GM18507 (cell line): ENCODE measurements at places on chromosomes 1 and 21.

GRCh38 chr21:25457946-25458345, 149.3 kb downstream of the MRPL39 start:
- no peak for DNase-seq

- no peak for DNase-seq
Observed at GRCh38 chr1:27138368-27138767, 16.6 kb downstream of the SLC9A1 start.

GRCh38 chr1:79235301-79236002, 228.9 kb upstream of the ADGRL4 start:
- DNase-seq: no peak

GRCh38 chr21:45809421-45809820, 165.9 kb downstream of the PCBP3 start:
- DNase-seq: no peak

GRCh38 chr1:205247130-205247921, 19.6 kb downstream of the TMCC2 start:
- no peak for DNase-seq

- no peak for DNase-seq
Observed at GRCh38 chr1:209601809-209602657, 18.5 kb downstream of the CAMK1G start.

DNA sequence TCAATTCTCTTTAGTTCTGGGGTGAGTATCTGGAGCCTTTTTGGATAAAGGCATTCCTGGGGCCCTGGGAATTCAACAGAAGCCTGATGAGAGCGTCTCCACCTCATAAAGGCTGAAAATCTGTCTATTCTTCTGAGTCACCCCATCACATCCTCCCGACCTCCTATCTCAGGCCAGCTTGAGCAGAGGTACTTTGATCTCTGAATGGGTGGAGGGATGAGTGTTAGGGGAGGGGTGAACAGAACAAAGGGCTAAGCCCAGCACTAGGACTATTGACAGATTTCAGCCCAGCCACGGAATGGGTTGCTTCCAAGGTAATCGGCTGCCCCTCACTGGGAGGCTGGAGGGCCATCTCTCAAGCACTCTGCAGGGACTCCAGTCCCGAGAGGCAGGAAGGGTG, 2.5 kb upstream of the MYBPH start:
- no peak for DNase-seq

DNA sequence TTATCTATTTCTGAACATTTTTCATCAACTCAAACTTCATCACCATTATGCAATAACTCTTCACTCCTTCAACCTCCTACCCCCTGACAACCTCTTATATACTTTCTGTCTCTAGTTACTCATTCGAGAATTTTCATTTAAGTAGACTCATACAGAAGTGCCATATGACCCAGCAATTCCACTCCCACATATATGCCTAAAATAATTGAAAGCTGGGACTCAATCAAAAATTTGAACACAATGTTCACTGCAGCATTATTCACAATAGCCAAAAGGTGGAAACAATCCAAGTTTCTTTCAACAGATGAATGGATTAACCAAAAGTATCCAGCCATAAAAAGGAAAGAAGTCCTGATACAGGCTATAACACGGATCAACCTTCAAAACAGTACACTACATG, 24.1 kb downstream of the COL11A1 start:
- DNase-seq: no peak

GRCh38 chr1:38291906-38292521, 245.4 kb upstream of the POU3F1 start:
- DNase-seq: no peak

DNA sequence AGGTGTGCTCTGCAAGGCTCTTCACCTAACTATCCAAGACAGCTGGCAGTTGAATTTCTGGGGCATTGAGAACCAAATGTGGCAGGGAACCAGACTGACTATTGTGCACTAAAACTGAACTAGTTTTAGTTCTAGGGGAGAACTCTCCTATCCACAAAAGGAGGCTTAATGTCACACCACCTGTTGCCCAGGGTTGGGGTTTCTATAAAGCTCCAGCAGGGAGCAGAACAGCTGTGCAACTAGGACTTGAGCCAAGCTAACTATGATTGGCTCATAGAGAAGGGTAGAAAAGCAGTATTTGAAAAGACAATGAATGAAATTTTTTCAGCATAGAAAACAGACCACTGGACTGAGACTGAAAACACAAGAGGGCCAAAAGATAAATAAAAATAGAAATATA, 53.3 kb upstream of the FGGY start:
- DNase-seq: no peak

GRCh38 chr1:237124856-237125462, 83.0 kb downstream of the RYR2 start:
- DNase-seq: no peak

DNA sequence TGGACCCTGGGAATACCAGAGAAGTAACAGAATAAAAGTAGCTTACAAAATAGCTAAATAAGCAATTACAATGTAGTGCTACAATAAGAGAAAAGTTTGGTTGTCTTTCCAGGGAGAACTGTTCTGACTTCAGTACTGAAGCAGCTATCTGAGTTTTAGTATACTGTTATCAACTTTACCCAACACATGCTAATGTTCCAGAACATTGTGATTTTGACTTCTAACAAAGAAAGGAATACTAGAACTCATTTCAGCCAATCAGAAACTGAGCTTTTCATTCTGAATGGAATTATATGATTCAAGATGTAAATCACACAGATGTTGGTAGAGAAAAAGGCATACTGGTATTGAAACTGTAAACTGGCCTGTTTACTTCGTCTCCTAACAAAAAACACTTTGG, at the start of gene C1orf105:
TSS of gene C1orf105 (plus strand) at position 301 of the 400 bp plus-strand sequence. CDS start 201 bp downstream, outside the sequence.
- DNase-seq: no peak

DNA sequence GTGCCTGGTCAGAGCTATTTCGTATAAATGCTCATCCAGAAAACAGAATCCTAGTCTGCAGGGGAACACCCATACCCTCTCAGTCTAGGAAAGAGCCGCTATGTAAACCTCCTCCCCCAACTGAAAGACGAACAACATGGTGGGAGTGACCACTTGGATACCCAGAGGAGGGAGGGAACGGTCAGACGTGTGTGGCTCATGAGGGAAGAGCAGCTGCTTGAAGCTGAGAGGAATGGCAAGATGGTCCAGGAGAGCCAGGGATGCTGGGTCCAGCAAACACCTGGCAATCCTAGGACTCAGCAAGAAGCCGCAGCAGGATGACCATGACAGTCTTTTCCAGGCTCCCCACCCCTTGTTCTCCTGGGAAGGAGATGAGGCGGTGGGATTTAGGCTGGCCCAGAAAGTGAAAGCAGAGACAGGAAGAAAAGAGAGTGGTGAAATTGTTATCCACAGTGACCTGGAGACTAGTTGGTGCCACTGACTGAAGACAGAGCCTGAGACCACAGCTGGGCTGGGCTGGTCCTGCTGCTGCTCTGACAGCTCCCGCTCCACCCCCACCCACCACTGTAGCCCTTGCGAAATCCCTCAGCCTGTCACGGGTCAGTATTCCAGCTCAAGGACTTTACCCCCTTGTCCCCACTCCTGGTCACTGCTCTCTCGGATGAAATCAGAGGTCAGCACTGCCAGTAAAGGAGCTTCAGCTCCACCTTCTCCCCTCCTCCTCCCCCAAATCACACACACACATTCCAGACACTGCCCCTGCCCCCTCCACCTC, 3.6 kb downstream of the CERS2 start:
- DNase-seq: no peak

GRCh38 chr1:65174585-65174984, 26.6 kb downstream of the AK4 start:
- DNase-seq: peak; percentile 30

DNA sequence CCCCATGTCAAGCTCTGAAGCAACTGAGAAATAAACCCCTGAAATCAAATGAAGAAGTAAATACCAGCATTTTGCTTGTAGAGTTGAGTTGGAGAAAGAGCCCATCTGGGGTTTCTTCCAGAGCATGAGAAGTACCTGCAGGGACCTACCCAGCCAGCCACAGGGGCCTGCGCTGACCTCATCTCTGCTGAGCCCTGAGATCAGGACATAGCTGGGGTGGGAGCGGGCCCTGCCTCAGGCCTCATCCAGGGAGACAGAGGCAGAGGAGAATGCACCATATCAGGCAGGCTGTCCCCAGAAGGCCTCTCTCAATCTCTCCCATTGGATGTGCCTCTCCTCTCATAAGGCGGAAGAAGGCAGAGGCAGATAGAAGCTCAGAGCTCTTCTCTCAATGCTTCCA, 27.6 kb downstream of the RUNX1 start:
- no peak for DNase-seq

- DNase-seq: no peak
Observed at GRCh38 chr1:25536124-25536523, 7.3 kb upstream of the LDLRAP1 start.

DNA sequence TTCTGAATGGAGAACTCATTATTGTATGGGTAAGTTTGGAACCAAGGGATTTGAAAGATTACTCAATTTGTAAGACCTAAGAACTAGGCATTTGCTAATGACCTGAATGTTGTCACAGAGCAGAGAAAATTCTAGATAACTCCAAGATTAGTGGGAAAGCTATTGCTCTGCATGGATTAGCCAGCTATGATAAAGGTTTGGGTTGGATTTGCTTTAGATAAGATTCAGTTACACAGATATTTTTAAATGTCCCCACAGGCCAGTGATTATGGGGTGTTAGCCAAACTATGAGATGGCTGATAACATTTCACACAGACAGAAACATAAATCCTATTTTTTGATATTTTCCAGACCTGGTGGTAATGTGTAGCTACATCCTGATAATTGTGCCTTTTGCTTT, 88.2 kb downstream of the NTPCR start:
- no peak for DNase-seq

GRCh38 chr21:44305691-44306090, 5.8 kb downstream of the PFKL start:
- no peak for DNase-seq

- no peak for DNase-seq
Observed at GRCh38 chr1:203584035-203584434, 42.6 kb upstream of the ATP2B4 start.

GRCh38 chr1:241063276-241063675, 293.7 kb downstream of the RGS7 start:
- no peak for DNase-seq

GRCh38 chr1:15150376-15150775, 3.2 kb upstream of the TMEM51 start:
- no peak for DNase-seq

DNA sequence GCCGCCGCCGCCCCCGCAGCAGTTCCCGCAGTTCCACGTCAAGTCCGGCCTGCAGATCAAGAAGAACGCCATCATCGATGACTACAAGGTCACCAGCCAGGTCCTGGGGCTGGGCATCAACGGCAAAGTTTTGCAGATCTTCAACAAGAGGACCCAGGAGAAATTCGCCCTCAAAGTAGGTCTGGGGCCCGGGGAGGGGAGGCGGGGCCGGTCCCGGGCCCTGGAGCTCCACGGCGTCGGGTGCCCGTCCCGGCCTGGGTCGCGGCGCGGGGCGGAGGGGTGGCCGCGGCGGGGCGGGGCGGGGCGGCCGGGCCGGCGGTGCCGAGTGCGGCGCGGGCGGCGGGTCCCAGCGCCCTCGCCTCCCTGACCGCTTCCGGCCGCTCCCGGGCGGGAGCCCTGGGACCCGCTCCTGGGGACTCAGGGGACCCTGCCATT, 646 bp downstream of the MAPKAPK2 start:
- DNase-seq: no peak

DNA sequence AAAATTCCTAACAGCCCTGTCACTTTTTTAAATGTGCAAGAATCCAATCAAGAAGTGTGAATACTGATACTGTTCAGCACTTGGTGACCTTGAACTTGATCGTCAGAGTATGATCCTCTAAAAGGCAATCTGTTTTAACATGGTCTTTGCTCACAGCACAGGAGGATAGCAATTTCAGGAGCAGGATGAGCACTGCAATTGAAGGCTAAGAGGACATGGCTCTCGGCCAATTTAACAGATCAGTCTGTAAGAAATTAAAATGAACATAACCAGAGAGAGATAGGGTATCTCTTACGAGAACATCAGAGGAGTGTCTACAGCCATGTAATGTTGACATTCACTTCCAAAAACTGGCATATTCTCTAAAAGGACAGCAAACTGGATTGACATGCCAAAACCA, 243.1 kb downstream of the LTN1 start:
- no peak for DNase-seq

- DNase-seq: no peak
Observed at GRCh38 chr1:215583185-215583749, 16.2 kb downstream of the KCTD3 start.

DNA sequence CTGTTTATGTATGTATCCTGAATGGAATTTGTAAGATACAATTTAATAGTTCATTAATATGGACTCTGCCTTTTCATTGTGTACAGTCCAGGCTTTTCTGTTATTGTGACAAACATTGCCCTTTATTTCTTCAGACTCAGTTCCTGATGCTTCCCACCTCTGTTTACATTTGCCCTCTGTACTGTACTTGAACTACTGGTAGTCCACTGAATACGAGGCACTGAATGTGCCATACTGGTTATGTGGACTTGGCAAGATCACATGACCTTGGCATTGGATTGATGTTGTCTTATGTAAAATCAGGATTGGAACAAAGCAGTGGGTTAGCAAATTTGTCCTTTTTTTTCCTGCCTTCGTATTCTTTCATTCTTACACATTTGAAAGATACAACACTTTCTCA, 27.8 kb downstream of the RALGPS2 start:
- DNase-seq: no peak

DNA sequence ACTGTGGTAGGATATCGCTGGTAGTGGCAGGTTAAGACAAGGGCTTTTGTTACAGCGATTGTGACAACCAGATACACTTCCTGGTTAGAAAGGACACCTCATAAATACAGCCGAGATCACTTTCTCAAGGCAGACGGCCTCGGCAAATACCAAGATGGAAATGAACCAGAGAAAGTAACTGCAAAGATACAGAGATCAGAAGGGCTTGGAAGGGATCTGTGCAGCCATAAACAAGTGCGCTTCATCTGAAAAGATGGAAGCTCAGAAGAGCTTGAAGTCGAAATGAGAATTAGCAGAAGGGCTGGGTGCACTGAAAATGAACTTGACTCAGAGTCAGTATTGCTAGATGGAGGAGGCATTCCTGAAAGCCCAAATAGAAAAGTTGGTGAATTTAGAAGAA, 7.1 kb downstream of the DHRS3 start:
- no peak for DNase-seq

- peak; percentile 38 for DNase-seq
Observed at GRCh38 chr1:248807067-248807737, 18.5 kb downstream of the SH3BP5L start.

DNA sequence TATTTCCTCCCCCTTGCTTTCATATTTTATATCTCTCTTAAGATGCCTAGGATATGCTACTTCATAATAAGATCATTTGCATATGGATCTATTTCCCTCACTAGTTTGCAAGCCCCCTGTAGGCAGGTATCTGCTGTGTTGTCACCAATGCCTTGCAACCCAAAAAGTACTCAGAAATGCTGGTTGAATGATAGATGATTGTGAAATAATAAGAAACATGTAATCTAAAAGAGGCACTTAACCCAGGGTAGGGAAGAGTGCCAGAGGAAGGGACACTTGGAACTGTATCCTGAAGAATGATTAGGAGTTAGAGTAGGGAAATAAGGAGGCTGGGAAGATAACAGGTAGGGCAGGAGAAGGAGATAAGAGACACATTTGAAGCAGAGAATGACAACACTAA, 12.3 kb downstream of the ATPAF1 start:
- no peak for DNase-seq
